ENCODE measurements at places on chromosomes 6 and 20.

DNA sequence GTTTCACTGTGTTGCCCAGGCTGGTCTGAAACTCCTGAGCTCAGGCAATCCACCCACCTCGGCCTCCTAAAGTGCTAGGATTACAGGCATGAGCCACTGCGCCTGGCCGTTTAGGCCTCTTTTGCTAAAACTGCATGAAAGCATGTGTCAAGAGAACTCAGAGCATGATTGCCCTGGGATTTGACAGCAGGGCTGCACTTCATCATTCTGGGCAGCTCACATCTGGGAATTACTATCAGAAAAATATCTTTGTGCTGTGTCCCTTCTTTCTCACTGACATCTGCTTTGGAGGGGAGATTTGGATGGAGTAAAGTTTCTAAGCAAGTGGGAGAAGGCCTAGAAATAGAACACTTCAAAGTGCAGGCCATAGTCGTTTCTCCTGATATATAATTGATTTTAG lies 59.6 kb upstream of the EIF2S2 start:
- no peak for DNase-seq

DNA sequence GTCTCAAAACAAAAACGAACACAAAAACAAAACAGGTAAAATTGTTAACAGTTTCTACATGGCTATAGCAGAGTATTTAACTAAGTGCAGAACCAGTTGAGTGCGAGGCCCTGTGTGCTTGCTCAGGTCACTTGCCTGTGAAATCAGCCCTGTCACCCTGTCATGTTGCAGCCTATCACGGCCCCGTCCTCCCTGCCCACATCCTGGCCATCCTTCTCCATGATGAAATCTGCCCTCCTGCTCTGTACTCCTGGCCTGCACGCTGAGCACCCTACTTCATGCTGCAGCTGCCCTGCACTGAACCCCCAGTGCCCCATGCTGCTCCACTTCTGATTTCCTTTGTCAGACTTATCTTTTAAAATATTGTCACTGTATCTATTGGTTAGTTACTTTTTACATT lies 62.4 kb downstream of the DTD1 start:
- no peak for DNase-seq

GRCh38 chr6:169997187-169997929 lies 245.9 kb downstream of the ERMARD start:
- no peak for DNase-seq

DNA sequence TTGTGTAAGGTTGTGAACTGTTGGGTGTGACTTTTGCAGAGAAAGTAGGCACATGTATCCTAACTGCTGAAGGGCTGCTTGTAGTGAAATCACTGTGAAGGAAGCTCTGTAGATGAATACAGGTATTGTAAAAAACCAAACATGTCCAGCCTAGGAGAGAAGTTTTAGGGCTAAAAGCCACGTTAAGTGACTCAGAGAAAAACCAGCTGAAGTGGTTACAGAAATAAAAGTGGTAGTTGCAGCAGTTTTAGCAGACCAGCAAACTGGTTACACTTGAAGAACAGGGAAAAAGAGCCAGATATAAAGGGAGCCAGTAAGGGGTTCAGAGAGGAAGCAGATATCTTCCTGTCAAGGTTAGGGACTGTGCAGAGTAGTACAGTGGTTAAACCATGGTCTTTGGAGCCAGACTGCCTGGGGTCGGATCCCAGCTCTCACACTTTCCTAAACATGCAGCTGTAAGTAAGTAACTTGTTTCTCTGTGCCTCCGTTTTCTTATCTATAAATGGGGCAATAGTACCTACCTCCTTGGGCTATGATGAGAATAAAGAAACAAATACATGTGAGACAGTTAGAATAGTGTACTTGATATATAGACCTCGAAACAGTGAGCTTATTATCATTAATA lies 33.8 kb upstream of the RNF8 start:
- DNase-seq: no peak

GRCh38 chr6:160030103-160030502 lies 61.2 kb downstream of the IGF2R start:
- peak; percentile 83 for DNase-seq

GRCh38 chr6:167437888-167438484 lies 113.1 kb downstream of the TTLL2 start:
- DNase-seq: no peak

GRCh38 chr6:53390010-53390409 lies 41.3 kb upstream of the ELOVL5 start:
- DNase-seq: no peak

DNA sequence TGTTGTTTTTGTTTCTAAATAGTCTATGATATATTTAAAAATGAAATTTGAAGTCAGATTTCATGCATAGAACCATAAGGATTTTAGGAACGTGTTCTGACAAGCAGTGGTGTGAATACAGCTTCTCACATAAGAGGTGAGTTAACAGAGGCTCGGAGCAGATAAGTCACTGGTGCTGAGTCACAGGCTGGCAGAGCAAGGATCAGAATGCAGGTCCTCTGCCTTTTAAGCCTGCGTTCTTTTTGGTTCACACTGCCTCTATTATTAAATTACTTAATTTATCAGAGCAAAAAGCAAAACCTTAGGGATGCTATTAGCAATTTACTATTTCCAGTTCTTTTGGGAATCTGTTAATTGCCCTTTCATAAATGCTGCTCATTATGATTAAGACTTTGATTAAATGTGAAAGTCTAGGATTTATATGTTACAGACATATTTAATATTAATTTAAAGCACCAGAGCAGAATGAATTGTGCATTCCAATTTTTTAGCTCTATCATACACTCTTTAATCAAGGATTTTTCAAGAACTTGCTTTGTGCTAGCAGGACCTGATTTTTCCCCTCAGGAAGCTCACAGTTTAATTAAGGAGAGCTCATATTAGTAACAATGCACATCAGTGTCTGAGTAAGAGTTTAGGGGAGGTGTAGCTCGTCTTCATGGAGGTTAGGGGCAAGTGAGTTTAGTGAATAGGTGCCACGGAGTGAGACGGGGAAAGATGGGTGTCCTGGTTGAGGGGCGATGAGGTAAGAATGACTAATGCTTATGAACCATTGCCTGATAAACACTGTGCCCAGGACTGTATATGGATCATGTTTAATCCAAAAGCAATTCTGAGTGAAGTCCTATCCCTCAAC lies 212.7 kb upstream of the AGPAT4 start:
- no peak for DNase-seq

DNA sequence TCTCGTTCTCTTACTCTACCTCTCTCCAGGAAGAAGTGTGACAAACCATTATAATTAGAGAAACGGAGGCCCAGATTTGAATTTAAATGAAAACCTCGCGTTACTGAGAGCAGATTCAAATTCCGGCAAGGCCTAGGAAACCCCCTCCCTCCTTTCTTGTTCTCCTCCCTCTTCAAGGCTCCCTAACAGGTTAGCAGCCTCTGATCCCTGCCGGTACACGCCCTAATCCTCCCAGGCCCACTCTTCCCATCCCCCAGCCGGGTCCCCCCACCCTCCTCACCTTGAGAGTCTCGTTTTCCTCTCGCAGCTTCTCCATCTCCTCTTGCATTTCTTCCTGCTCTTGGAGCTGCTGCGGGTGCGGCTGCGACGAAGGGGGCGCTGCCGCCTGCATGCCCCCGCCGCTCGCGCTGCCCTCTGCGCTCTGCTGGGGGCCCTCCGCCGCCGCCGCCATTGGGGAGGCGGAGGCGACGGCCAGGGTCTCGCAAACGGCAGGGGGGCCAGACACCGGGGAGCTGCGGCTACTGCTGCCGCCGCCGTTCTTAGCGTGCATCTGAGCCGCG lies 3.8 kb downstream of the MTCL3 start:
- no peak for DNase-seq
